ENCODE measurements at places on chromosomes 6 and 20.
A peak's percentile ranks its signal among the peaks of the same experiment; 100 is the strongest.

GRCh38 chr6:115783402-115784061 is 277.2 kb downstream of the FRK start:
- DNase-seq = no peak

GRCh38 chr6:27890445-27891319 is 21.5 kb downstream of the OR2B2 start:
- DNase-seq = peak; percentile 59

DNA sequence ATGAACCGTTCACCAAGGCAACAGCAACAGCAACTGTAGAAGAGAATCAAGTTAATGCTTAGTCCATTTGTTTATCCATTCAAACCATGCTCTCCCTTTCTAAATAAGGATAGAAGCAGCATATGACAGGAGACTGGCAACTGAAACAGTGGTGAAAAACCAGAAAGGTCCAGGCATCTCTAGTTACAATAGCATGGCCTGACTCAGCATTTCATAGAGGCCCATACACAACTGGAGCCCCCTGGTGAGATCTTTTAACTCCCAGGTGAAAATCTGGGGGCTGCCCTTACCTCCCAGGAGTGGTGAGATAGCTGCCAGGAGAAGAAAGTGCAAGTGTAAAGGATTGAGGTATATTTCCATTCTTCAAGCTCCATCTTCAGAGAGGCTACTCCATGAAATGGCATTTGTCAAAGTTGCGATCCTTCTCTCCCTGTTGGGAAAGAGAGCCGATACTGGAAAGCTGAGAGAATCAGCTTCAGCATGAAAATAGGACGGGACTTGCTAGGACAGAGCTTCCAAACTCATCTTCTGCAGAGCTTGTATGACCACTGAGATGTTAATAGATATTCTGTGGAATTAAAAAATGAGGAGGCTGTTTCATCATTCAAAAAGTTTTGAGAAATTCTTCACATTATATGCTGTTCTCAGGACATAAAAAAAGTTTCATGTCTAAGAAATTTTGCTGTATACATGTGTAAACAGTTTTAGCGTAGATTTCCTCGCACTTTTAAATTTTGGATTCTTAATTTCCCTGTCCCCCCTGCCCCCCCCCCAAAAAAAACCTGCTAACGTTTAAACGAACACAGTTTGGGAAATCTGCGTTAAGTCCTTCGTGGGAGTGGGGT is 10.9 kb upstream of the SLC2A12 start:
- DNase-seq = no peak

- DNase-seq = no peak
Measured at GRCh38 chr20:19761326-19761725, 3.3 kb downstream of the RIN2 start.

DNA sequence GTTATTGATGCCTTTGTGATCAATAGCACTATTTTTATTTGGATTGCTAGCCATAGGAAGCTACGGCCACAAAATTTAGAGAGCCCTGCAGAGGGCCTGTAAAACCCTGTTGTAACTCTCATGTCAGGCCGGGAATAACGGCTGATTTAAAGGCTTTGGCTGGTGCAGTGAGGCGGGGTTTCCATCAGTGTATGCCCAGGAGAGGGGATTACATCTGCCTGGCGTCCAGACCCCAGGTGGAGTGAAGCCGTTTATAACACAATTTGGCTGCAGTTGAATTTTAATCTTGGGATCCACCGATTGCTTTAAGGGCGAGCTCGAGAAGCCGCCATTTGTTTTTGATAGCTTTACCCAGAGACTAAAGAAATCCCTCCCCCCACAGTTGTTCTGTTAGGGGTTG is 29.1 kb upstream of the APCDD1L start:
- DNase-seq = no peak

- DNase-seq = peak; percentile 51
Measured at GRCh38 chr6:6918216-6918983, 189.4 kb upstream of the RREB1 start.

- DNase-seq = no peak
Measured at GRCh38 chr20:5895626-5896025, 54.7 kb downstream of the TRMT6 start.

Data from activated CD8-positive, alpha-beta memory T cell treated with anti-CD3 and anti-CD28 coated beads, Interleukin-2, amount 50 U/mL, for 4 hours (primary cell).